Mesenteric fat pad (tissue), 1 donor: ENCODE measurements at places on chromosomes 5 and 9. TPM values are rescaled to one million over a fixed set of nuclear protein-coding genes. Genes with fewer than 3 reads are reported as not detected.

SLU7 gene
- 44.2 TPM for total RNA-seq

CDH10 gene
- not detected for total RNA-seq

ADGRD2 gene
- not detected for total RNA-seq

PCDHA4 gene
- total RNA-seq = 0.32 TPM

CD14 gene
- total RNA-seq = 224 TPM

SHISAL2B gene
- total RNA-seq = not detected
